Epithelial cell of proximal tubule (primary cell): ENCODE measurements at places on chromosomes 1 and 21.
A peak's percentile ranks its signal among the peaks of the same experiment; 100 is the strongest.

- DNase-seq: no peak
Measured at GRCh38 chr1:30028283-30028682, 695.1 kb downstream of the MATN1 start.

DNA sequence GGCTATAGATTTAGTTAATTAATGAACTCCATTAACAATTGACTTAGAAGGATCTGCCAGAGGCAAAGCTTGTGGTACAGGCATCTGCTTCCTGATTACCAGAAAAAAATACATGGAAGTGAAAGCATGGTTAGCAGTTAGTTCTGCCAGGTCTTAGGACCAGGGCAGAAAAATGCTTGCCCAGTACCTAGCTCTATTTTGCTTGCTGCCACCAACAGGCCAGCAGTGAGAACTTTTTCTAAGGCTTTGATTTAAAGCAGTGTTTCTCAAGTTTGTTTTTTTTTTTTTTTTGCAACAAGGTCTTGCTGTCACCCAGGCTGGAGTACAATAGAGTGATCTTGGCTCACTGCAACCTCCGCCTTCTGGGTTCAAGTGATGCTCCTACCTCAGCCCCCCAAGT is 16.4 kb upstream of the MTF1 start:
- DNase-seq: no peak

GRCh38 chr1:16085522-16085921 is 12.1 kb upstream of the FAM131C start:
- no peak for DNase-seq

DNA sequence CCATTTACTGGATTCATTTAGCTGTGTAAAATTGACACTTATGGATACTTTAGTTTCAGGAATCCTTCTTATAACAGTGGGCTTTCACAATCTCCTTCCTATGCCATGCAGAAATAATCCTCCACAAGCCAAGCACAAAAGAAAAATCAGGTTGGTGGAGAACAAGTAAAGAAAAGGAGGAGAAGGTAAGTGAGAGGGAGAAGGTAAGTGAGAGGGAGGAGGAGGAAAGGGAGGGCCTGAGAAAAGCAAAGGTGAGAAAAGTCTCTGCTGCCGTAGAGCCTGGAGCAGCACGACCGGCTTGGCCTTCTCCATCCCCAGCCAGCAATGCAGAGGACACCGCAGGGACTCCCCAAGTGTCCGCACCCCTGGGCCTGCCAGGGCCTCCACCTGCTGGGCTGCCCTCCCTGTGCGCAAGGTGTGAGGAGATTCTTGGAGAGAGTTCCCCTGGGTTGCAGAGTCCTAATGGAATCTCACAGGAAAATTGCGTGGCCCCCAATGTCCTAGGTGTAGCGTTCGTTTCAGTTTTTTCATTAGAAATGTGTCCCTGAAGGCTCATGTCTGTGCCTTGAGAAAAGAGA is 39.0 kb downstream of the PRMT2 start:
- DNase-seq: no peak

- DNase-seq: no peak
Measured at GRCh38 chr1:232937741-232938375, 12.6 kb upstream of the NTPCR start.

DNA sequence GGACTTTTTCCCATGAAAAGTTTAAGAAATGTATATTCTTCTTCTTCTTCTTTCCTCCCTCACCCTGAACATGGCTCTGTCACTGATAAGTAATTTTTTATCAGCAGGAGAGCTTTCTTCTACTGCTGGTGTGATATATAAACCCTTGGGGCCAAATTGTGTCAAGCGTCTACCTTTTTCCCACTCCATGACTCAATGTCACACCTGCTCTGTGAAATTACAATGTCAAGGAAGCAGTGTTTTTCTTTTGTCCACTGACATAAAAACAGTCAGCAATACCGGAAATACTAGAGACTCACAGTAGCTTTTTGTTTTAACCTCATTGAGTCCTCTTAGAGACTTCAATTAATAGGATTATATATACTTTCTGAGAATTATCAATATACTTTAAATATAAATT is 416.2 kb upstream of the ADGRL4 start:
- DNase-seq: no peak

DNA sequence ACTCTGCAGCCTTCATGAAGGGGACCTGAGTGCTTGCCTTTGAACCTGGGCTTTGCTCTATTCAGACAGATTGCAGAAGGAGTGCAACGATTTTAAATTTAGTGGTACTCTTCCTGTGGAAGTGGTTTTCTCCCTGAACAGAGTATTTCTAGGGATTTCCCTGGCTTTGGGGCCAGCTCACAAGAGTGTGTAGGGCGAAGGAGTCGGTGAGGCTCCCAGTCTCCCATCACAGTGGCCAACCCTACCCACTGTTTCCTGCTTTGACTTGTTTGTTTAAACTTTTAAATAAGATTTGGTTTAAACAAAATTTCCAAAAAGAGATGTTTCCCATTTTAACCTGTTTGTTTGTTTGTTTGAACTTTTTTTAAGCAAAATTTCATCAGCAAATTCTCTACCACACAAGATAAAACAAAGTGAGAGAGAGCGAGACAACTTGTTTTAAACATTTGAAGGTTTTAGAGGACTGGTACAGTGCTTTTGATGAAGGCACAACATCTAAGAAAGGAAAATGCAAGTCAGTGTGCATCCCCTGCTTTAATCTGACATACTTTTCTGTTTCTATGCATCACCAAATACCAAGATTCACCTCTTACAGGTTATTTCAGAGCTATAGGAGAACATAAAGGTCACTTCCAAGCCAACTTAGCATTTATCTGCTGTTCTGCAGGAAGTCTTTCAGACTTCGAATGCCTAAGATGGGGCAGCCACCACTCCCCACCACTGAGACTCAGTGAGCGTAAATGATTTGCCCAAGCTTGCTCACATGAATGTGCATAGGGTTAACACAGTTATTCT is 6.6 kb downstream of the SELP start:
- no peak for DNase-seq

GRCh38 chr1:186804679-186805078 is 24.1 kb upstream of the PLA2G4A start:
- no peak for DNase-seq

- no peak for DNase-seq
Measured at GRCh38 chr21:25176637-25177412, 430.5 kb downstream of the MRPL39 start.

- DNase-seq: no peak
Measured at GRCh38 chr1:245549996-245550719, 395.4 kb downstream of the KIF26B start.

DNA sequence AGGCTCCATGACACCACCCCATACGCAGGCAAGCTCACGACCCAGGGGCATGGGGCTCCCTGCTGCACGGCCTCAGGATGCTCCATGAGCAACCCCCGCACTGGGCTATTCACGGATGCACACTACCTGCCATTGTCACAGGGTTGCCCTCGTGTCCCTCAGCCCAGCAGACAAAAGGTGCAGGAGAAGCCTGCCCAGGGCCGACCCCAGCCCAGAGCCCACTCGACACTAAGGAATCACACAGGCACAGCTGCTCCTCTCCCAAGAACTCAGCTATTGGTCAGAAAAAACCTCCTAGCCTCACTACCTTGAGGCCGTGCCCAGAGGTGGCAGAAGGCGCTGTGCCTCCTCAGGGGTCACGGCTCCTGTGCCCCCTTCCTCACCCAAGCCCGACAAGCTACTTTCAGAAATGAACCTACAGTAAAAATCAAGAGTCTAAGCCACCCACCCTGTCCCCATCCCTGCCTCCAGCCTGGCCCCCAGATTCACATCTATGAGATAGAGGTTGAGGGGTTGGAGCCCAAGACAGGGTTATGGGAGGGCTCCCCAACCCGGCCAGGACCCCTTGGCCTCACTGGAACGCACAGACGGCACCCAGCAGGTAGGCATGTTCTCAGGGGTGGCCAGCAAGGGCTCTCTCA is 6.4 kb upstream of the SPATC1L start:
- no peak for DNase-seq

DNA sequence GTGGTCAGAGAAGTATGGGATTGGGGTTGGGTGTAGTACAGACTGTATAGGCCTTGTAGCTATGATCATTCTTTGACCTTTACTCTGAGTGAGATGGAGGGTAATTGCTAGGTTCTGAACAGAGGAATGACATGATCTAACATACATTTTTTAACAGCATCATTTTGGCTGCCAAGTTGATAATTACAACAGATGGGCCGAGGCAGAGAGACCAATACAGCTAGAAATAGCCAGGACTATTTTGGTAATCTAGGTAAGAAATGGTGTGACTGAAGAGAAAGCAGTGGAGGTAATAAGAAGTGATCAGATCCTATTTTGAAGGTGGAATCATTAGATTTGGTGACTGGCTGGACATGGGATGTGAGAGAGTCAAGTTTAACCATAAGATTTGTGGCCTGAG is 43.5 kb downstream of the RPAP2 start:
- DNase-seq: no peak

DNA sequence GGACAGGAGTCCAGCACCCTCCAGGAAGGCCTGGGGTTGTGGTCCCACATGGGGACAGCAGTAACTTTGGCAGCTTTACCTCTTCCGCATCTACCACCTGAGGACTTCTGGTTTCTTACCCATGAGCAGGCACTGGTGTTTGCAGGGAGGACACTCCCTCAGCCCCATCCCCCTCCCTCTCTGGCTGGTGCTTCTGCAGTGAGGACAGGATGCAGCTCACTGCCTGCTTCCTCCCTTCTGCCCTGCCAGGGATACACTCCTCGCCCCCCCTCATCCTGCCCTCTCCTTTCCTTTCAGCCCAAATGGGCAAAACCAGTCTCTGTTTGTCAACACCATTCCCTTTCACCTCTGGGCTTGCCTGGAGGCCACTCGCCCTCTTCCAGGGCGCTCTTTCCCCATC is 62.4 kb downstream of the KIRREL1 start:
- no peak for DNase-seq

- DNase-seq: no peak
Measured at GRCh38 chr1:89950703-89951102, 44.2 kb upstream of the ZNF326 start.

- no peak for DNase-seq
Measured at GRCh38 chr1:15325375-15326085, 78.5 kb downstream of the FHAD1 start.

GRCh38 chr1:47407481-47407880 is 8.6 kb upstream of the FOXE3 start:
- no peak for DNase-seq

DNA sequence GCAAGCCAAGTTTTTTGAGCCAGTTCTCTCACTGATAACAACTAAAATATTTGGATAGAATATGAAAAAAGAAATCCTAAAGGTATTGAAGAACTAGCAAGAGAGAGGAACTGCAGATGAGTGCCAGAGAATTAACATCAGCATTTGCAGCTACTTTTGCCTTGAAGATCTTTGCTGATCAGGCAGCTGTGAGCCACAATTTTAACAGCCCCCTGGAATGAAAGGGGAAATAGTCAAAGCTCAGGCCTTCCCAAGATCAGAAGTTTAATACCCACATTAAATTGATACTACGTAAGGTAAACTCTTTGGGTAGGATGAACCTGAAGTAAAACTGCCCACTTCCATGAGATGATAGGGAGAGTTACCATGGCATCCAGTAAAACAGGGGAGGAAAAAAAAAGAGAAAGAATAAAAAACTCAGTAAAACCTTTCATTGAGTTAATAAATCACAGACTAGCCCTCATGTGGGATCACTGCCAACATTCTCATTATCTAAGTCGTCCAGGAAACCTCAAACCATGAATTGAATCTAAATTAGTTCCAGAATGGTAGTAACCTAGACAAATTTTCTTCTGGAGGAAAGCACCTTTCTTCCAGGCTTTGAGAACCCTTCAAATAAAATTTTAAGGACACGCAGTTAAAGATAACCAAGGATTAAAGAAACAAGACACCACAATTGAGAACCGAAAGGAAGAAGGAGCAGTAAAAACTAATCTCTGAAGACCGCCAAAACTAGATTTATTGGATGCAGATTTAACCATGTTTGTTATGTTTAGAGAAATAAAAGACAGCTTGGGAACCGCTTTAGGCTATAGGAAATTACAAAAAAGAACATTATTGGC is 28.3 kb downstream of the SCP2 start:
- peak; percentile 75 for DNase-seq
